Fibroblast of skin of left quadriceps (primary cell): ENCODE measurements at places on chromosomes 1 and 21.
A peak's percentile ranks its signal among the peaks of the same experiment; 100 is the strongest.

DNA sequence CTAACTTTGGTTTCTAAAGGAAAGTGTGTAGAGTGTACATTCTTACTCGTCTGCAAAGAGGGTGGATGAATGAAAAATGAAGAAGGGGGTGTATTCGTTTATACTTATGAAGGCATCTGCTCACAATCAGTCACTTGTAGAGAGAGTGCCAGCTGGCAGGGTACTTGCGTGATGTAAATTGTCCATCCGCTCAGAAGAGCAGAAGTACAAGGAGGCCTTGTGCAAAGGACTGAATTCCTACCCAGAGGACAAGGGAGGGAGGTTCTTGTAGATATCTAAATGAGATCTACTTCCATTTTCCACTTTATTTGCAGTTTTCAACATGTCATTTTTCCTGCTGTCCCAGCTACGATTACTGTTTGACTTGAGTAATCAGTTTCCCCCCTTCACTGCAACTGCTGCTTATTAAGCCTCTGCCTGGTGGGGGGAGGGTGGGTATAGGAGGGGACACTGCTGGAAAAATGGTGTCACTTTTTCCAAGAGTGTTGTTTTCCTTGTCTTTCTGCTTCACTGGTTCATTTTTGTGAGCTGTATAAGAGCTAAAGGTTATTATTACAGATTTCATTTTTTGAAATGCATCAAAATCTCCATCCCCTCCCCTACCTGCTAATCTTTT, 67.3 kb downstream of the LAMC1 start:
- peak; percentile 32 for DNase-seq

DNA sequence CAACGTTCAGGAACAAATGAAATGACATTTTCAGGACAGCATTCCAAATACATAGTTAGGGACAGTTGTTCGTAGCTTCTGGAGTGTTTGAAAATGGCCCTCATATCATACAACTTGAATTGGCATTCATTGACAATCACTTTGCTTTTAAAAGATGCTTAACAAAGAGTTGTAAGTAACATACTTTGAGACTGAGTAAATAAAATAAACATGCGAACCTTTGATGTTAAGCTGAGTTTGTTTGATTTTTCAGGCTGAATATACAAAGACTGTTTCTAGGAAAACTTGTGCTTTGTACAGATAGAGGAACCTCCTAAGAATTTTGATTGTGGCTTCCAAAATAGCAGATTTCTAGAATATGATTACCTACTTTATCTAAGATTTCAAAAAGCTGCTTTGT, 45.3 kb downstream of the ITSN1 start:
- DNase-seq = no peak

DNA sequence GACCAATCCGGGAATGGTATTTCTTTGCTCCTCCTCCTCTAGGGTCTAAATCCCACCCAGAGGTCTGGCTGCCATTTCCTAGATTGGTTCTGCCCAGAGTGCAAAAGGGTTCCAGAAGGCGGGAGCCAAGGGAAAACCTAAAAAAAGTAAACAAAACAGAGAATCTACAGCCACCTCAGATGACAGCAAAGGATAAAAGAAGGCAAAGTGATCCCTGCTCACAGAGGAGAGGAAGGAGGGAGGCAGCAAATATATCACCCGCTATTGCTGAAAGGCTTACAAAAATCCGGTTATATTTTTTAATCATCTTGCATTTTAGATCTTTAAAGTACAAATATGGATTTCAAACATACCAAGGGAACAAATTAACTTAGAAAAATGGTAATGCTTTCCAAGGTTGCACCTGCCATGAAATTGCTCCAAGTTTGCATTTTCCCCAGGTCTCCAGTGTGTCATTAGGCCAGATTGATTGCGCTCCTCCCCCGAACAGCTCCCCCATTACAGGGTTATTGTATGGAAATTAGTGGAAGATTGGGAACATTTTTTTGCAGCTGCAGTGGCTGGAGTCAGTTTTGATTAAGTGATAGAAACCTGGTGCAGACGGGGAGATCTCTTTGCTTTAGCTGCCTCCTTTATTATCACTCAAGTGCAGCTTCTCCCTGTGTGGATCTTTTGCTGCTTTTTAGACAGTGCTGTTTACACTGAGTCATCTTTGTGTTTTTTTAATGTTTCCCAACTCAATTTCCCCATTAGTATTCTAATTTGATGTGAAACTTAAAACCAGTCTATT, 280.5 kb upstream of the CAMK1G start:
- no peak for DNase-seq

DNA sequence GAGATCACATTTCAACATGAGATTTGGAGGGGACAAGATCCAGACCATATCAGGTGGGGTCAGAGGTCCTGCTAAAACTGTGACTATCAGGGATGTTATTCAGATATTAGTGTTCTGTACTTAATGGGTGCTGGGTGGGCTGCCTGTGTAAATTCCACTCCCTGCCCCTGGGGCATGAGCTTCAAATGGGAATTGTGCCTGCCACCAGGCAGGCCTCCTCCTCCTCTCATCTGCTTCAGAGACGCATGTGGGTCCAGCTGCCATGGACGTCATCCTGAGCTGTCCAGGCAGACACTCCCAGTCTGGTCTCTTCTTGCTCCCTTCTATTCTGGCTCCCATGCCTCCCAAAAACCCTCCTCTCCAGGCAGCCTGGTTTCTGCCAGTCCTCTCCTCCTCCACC, 10.4 kb downstream of the QSOX1 start:
- no peak for DNase-seq

- DNase-seq = no peak
Measured at GRCh38 chr1:246794828-246795671, 70.8 kb downstream of the SCCPDH start.

DNA sequence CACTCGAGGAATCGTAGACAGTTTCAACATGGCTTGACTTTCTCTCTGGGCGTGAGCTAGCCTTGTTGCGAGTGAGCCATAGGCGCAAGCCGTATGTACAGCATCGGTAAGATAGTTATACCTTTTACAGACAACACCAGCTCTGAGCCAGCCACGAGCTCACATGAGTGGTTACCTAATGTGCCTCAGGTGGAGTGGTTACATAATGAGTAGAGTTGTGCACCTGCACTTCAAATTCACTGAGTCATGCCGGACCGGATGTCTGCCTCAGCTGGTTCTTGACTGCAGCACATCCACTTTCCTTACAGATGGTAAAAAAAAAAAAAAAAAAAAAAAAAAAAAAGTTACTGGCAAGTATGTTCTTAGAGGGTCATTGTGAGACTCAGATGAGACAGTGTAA, 360.4 kb upstream of the NR5A2 start:
- DNase-seq = no peak

GRCh38 chr1:179001451-179001850, 24.2 kb upstream of the FAM20B start:
- DNase-seq = no peak

GRCh38 chr1:36620142-36620541, 137.4 kb upstream of the CSF3R start:
- DNase-seq = no peak

DNA sequence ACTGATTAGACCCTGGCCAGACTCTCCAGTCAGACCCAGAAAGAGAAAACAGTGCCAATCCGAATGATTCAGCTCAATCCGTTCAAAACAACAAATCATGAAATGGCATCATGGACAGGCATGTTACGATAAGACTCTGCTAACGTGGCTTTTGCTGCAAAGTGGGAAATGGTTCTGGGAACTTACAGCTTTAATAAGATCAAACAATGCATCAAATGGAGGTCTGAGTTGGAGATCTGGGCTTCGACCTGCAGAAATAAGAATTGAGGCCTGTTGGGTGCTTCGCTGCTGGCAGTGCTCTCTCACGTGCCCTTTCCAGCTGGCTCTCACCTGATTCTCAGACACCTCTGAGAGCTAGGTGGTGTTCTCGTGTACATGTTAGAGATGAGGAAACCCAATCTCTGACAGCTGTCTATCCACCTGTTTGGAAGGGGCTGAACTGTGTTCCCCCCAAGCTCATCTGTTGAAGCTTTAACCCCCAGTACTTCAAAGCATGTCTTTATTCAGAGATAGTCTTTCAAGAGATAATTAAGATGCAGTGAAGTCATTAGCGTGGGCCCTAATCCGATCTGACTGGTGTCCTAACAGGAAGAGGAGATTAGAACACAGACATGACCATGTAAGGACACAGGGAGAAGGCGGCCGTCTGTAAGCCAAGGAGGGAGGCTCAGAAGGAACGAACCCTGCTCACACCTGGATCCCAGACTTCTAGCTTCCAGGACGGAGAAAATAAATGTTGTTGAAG, 45.5 kb upstream of the ETS2 start:
- DNase-seq = no peak

GRCh38 chr1:48775831-48776392, 779 bp downstream of the BEND5 start:
- no peak for DNase-seq

DNA sequence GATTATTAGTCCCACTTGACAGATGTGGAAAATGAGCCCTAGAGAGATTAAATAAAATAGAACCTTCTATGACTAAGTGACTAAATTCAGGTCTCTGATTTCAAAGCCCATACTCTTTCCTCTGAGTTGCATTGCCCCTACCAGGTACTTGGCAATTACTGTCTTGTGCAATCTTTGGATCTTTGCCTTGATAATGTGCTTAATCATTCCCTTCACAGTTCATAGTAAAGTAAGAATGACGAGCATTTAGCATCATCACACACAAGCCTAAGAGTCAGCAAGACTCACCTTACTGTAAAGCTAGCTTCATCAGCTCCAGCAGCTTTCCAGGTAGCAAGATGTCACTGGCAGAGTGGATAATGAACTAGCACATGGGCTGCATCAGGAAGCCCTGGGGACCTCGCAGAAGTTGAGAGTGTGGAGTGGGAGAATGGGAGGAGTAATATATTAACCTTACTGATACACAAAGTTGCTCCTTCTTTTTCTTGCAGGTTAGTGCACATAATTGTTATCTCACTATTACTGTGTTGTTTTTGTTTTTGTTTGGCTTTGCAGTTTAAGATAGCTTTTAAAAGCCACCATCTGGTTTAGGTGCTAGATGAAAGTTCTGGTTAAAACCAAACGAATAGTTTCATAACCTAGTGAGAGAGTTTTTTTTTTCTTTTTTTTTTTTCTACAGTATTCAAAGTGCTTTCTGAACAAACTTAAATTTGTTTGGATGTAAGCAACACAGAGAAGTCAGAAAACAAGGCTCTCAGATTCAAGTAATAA, 71.8 kb downstream of the PBX1 start:
- DNase-seq = no peak

GRCh38 chr1:12279003-12279402, 49.2 kb downstream of the VPS13D start:
- DNase-seq = no peak

- DNase-seq = no peak
Measured at GRCh38 chr1:36751525-36751924, 268.8 kb upstream of the CSF3R start.

DNA sequence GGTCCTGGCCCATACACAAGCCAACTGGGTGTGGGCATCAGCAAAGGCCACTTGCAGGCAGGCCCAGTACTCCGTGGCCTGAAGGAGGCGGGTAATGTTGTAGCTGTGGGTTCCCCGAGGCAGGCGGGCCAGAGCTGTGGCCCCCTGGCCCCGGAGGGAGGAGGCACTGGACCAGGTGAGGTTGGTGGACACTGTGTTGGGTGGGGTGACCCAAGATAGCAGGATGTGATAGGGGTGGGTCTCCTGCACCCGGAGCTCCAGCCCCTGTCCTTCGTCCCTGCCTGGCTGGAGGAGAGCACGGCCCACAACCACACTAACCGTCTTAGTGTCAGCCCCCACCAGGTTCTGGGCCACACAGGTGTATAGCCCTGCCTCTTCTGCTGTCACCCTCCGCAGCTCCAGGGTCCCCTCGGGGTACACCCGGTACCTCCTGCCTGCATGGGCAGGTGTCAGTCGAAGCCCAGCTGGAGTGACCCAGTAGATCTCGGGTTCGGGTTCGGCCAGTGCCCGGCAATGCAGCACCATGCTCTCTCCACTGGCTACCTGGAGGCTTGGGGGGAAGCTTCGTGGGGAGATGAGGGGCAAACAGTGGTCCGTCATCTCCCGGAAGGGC, 67.3 kb downstream of the LRRN2 start:
- no peak for DNase-seq

DNA sequence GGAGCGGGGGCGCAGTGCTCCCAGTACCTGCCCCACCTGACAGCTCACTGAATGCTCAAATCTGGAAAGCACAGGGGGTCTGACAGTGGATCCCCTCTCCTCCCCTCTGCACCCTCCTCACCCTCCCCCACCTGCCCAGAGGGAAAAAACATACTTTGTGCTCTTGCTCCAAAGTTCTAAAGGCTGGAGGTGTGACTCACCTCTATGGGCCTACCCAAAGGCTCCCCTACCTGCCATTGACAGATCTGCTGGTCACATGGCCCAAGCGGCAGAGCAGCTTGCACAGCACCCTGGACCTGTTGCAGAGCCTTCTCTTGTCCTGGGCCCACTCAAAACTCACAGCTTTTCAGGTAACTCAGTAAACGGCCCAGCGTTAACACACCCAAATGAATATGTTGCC, 55.7 kb downstream of the ADSS2 start:
- DNase-seq = no peak

GRCh38 chr21:42285569-42286245, 29.5 kb downstream of the TFF3 start:
- no peak for DNase-seq

- no peak for DNase-seq
Measured at GRCh38 chr1:182633657-182634281, 29.6 kb upstream of the RGS16 start.

DNA sequence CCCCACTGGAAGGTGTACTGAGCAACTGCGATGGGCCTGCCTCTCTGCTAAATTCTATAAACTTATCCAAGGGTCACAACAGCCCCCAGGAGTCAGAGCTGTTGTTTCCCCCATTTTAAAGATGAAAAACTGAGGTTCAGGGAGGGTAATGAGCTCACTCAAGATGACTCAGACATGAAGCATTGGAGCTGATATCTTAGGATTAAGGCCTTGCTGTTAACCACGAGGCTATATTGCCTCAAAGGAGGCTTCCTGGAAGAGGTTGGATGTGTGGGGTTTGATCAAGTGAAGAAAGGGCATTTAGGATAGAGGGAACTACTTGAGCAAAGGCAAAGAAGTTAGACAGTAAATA, 6.7 kb downstream of the LDLRAP1 start:
- DNase-seq = no peak

GRCh38 chr1:165119086-165119485, 237.4 kb downstream of the LMX1A start:
- DNase-seq = no peak

DNA sequence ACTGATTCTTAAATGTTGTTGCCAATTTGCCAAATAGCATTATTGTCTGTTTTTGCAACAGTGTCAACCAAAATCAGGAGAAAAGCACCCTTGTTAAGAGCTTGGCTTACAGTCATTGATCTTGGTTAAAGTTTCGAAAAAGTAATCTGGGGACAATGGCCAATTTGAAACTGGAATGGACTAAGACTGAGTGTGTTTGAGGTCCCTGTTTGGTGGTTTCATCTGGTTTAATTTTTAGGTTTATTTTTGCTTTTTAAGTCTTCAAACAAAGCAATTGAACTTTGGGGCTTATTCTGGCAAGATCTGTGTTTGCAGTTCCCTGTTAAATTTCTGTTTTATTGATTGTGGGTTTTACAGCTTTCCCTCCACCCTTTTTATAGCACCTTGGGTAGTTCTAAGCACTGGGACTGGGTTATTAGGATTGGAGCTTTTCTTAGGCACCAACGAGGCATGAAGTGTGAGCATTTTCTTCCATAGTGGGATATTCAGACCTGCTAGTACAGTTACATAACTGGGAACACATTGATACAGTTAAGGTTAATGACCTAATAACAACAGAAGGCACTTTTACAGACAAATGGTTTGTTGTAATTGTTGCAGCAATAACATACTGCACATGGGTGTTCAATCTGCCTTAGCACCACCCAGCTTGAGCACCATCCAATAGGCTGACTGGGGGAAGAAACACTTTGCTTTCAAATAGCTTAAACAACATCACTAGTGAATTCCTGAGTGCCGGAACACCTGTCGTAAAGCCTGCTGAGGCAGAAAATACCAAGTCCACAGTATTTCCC, 40.6 kb upstream of the MAP10 start:
- DNase-seq = no peak

- no peak for DNase-seq
Measured at GRCh38 chr1:185014941-185015340, 30.4 kb upstream of the RNF2 start.
